Ovary (tissue), 10 donors: ENCODE measurements at places on chromosomes 2 and 18.
A peak's percentile ranks its signal among the peaks of the same experiment; 100 is the strongest.

DNA sequence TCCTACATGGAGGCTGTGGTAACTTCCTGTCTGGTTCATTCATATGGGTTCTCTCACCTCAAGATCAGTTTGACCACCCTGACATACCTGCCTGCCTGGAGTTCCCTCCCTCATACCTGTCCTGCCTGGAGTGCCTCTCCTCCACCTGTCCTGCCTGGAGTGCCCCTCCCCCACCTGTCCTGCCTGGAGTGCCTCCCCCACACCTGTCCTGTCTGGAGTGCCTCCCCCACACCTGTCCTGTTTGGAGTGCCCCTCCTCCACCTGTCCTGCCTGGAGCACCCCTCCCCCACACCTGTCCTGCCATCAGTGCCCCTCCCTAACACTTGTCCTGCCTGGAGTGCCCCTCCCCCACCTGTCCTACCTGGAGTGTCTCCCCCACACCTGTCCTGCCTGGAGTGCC lies 461.9 kb downstream of the PTPRM start:
- DNase-seq = no peak

GRCh38 chr2:109295070-109295780 lies 166.2 kb downstream of the SH3RF3 start:
- DNase-seq = no peak

DNA sequence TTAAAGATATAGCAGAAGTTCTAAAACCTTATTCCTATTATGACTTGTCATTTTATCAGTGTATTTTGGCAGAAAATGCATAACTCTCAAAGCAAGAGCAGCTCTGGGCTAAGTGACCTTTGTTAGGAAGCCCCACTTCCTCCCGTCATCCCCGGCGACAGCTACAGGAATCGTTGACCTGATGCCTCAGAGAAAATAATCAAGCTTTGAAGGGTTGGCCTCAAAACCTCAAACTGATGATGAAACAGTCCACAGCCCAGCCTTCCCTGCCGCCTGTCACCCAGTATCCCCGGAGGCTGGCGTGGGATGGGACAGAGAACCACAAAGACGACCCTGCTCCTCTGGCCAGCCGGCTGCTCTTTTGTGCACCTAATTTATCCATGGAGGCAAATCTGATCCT lies 65.3 kb downstream of the KCNF1 start:
- no peak for DNase-seq

GRCh38 chr2:237539681-237540080 lies 26.7 kb upstream of the PRLH start:
- DNase-seq = no peak

DNA sequence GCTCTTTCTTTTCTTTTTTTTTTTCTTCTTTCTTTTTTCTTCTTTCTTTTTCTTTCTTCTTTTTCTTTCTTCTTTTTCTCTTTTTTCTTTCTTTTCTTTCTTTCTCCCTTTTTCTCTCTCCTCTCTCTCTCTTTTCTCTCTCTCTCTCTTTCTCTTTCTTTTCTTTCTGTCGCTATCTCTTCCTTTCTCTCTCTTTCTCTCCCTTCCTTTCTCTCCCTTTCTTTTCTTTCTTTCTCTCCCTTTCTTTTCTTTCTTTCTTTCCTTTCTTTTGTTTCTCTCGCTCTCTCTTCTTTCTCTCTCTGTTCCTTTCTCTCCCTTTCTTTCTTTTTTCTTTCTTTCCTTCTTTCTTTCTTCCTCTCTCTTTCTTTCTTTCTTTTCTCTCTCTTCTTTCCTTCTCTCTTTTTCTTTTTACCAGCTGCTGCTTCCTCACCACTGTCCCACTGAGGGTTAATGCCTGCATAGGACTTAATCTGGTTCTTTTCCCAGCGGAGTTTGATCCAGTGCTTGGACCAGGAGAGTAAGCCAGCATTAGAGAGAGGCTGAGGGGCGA lies 145.4 kb upstream of the SIX2 start:
- DNase-seq = no peak

DNA sequence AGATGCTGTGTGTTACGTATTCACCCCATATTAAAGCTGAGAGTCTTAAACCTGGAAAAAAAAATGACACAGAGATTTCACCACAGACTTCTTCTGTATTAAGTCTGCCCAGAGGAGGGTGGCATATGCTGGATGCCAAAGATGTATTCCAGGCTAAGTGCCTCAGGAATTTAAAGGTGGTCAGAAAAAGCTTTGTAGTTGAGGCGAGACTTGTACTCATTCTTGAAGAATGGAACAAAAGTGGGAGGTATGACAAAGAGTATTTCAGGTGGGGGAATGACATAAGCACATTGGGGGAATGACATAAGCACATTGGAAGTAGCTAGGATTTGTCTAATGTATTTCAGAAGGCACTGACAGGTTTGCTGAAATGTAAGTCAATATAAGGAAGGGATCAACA lies 98.6 kb downstream of the BABAM2 start:
- DNase-seq = no peak

- DNase-seq = no peak
These were observed 103.3 kb downstream of the TMEM18 start for GRCh38 chr2:573805-574392.

- DNase-seq = no peak
These were observed 900.8 kb downstream of the SLC4A3 start for GRCh38 chr2:220528180-220528675.

DNA sequence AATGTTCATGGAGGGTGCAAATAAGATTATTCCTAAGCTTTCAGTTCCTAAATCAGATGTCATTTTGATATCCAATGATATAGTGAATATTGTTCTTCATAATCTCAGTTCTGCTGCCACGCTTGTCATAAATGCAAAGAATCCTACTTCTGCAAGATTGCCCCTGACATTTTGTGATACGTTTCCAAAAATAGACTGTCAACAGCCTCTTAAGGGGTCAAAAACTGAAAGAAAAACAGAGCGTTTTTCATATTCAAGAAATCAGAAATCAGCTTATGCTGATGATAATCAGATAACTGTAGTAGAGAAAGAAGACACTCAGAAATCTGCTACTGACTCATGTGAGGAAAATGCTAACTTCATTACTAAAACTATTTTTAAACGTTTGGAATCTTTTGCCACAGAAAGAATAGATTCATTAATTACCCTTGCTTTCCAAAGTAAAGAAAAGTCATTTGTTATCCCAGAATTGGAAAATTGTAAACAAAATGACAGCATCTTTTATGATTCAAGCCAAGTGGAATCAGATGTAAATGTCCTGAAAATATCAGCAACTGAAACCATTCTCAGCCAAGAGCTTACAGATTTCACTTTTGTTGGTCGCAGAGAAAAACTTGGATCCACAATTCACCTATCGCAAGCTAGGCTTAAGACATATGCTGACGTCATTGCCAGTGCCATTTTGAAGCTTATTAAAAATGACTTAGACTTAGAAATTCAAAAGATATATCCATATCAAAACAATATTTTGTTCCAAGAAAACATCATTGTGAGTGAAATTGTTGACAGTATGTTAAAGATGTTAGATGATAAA lies 55.1 kb downstream of the FSIP2 start:
- no peak for DNase-seq

- no peak for DNase-seq
These were observed 49.2 kb downstream of the CLASP1 start for GRCh38 chr2:121599963-121600651.

DNA sequence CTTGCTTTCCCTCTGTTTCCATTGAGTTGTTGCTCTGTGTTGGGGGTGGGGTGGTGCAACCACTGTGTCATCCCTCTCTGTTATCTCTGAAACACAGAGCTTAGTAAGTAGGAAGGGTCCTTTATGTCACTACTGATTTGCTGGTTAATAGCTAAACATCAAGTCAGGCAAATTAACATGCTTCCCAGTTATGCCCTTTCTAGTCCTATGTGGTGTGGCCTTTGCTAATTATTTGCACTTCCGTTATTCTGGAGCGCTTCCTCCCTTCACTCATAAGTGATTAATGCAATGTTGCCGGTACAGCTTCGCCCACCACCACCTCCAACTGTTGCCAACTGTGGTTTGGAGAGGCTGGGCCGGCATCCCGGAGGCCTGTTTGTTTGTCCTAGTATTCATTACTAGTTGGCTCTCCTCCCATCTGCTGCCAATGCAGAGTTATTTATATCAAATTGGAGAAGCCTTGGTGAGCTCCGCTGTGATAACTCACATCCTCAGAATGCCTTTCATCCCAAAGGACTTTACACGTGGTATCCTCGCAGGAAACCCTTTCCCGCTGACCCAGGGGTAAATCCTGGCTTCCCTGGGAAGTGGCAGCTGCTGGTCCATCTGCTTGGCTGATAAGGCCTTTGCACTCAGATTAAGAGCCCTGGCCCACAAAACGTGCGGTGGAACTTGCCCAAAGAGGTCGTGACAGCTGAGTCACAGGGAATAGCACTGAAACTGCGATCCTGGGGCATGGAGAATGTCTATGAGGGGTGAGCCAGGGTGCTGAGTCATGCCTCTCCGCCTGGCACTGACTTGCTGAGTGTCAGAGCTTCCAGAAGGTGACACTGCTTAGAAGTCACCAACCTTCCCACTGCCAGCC lies 72.0 kb upstream of the ZCCHC2 start:
- DNase-seq = peak; percentile 36

DNA sequence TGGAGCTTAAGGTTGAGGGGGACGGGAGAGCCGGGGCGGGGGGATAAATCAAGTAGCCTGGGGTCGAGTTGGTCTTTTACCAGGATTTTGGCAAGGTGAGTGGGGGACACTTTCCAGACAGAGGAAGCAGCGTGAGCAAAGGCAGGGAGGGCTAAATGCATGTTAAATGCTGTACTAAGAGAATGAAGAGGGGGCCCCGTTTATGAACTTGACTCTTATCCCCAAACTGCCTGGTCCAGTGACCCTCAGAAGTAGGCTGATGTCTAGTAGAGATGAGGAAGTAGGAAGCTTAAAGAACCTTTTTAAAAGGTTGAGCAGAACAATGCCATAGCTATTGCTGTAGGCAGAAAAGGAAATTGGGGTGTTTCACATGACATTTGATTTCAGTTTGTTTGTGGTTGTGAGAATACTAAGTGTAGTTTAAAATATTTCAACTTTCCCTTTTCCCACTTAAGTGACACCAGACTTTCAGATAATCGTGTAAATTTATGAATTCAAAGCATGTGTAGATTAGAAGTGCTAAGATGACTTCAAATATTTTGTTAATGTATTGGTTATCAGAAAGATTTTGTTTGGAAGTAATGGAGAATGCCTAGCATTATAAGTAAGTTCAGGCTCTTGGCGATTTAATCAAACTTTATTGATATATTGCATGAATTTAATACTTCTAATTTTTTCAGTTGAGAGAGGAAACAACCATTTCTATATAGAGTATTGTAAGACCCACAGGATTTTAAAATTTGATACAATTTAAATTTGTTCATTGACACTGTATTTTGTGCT lies 1.8 kb downstream of the REL start:
- no peak for DNase-seq

GRCh38 chr18:77851802-77852201 lies 602.2 kb downstream of the GALR1 start:
- DNase-seq = no peak

GRCh38 chr2:238851761-238852160 lies 3.9 kb downstream of the TWIST2 start:
- DNase-seq = no peak

- no peak for DNase-seq
These were observed 7.9 kb upstream of the ZNF407 start for GRCh38 chr18:74589811-74590210.

DNA sequence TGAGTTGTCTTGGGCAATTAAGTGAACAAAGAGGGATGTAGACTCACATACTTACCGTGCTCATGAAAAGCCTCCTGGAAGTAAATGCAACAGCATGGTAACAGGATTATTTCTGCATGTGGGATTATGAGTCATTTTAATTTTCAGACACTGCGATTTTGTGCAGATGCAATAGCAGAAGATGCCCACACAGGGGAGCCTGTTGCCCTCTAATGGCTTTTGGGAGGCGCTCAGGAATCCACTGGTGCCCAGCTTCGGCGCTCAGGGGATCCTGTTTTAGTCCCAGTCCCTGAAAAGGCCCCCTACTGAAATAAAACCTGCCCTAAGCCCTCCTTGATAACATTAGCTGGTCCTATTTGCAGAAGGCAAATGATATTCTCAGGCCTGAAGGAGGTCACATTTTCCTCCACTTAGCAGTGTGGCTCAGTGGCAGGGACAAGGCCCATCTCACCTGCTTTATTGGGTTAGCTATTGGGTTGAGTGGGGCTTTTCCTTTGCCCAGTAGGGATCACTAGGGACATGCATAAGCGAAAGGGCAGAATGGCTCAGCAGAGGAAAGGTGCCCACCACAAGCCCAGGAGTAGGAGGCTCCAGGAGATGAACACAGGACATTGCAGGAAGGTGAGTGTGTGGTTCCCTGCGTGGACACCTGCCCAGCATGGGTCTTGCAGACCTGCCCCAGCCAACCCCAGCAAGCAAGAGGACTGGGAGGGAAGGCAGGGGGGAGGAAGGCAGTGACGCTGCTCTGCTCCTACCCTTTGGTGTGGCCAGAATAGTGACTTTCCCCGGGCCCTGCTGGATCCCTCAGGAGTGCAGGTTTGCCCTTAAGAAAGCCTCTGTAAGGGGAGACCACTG lies 26.5 kb upstream of the KCNS3 start:
- DNase-seq = no peak

GRCh38 chr2:224556381-224556780 lies 28.8 kb downstream of the CUL3 start:
- DNase-seq = no peak

- DNase-seq = no peak
These were observed 55.5 kb downstream of the MTHFD2 start for GRCh38 chr2:74253971-74254310.

DNA sequence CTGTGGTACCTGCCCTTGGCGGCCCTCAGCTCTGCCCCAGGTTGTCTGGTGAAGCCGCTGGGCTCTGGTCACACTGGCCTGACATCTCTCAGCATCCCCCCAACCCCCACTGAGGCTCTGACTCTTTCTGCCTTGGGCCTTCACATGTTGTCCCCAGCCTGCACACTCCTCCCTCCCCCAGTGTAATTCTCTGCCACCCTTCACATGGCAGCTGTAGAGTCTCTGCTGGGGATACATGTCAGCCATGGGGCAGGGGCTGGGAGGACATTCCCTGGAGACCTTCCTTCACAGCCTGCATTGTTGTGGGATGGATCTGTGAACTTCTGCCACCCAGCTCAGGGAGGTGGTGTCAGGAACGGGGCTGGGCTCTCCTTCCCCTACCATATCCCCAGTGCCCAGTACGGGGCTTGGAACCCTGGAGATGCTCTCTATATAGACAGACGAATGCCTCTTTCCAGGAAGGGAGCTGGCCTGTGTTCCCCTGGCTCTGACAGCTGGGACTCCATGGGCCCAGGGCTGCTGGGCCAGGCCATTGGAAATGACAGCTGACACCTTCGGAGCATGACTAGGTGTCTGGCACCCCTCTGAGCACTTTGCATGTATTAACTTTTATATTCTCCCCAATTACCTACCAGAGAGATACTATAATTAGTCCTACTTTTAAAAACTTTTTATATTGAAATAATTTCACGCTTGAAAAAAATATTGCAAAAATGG lies 151.5 kb downstream of the INHBB start:
- no peak for DNase-seq

- DNase-seq = no peak
These were observed 19.1 kb upstream of the CCDC178 start for GRCh38 chr18:33459612-33460011.

- DNase-seq = no peak
These were observed 100.0 kb downstream of the BAZ2B start for GRCh38 chr2:159516241-159516758.

- no peak for DNase-seq
These were observed 38.9 kb downstream of the ZNF516 start for GRCh38 chr18:76456018-76456750.
